Caudate nucleus (tissue), 63 donors: ENCODE measurements at places on chromosomes 5 and 9.

- no peak for DNase-seq
These were observed 370 bp upstream of the CDH6 start for GRCh38 chr5:31193116-31193515.

GRCh38 chr5:116248432-116248831 is 163.6 kb downstream of the COMMD10 start:
- DNase-seq = no peak

- no peak for DNase-seq
These were observed 152.4 kb upstream of the ARRDC3 start for GRCh38 chr5:91535499-91535898.

GRCh38 chr5:138944527-138945322 is 69.6 kb upstream of the LRRTM2 start:
- no peak for DNase-seq

GRCh38 chr9:101254733-101255433 is 129.9 kb downstream of the BAAT start:
- DNase-seq = no peak

DNA sequence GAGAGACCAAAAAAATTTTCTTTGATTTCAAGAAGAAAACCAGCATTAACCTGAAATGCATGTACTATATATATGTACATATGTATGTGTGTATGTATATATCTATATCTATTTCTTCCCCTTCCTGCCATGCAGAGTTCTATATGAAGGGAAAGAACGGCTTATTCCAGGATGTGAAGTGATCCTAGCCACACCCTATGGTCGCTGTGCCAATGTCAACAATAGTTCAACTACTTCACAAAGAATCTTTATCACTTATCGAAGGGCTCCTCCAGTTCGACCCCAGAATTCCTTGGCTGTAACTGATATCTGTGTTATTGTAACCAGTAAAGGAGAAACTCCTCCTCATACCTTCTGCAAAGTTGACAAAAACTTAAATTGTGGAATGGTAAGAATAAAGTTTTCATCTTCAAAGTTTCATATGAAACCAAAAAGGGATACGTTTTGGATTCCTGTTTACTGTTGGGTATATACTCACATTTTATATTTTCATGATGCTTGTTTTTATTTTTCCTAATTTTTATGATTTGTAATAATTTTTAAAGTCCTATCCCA is 56.2 kb downstream of the DENND4C start:
- no peak for DNase-seq

DNA sequence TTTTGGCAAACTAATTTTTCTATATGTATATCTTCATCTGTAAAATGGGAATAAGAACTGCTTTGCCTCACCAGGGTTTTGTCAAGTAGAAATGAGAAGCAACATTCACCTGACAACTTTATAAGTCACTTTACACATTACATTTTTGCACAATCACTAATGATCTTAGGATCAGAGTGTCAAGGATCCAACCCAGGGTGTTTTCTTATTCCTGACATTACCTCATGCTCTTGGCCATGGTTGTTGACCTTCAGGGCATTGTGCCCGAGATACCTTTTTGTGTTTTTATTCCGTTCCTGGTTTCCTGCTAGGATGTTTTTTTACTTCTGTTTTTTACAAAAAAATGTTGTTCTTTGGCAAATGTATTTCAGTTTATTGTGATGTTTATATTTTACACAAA is 22.2 kb upstream of the RASA1 start:
- DNase-seq = no peak

GRCh38 chr9:107409581-107410389 is 79.8 kb downstream of the KLF4 start:
- DNase-seq = no peak

- DNase-seq = no peak
These were observed 220.5 kb downstream of the GDNF start for GRCh38 chr5:37619353-37619752.
